ENCODE measurements at places on chromosomes 3 and 15.

DNA sequence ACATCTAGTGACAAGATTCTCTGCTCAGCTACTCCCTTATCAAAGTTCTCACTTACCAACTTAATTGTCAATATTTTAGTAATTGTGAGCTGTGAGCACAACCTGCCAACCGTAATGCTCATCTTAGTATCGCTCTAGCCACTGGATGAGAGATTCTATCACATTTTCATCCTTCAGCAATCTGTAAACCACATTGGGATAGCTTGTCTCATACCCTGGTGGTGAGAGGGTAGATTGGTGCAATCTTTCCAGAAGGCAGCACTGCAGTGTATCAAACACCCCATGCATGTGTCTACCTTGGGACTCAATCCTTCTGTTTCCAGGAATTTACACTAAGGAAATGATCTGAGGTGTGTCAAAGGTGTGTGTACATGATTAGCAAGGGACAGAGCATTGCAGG, 18.9 kb upstream of the ATP8B4 start:
- no peaks in the 10 kb centered on the region for H3K27me3 ChIP-seq
- DNase-seq = no peak
- no peaks in the 10 kb centered on the region for H3K4me1 ChIP-seq
- no peak overlapping the region for H3K4me3 ChIP-seq

GRCh38 chr3:46090161-46090591, 62.9 kb upstream of the XCR1 start:
- H3K4me3 ChIP-seq = no peak overlapping the region
- H3K27me3 ChIP-seq = no peaks in the 10 kb centered on the region
- no peak overlapping the region for H3K27ac ChIP-seq

DNA sequence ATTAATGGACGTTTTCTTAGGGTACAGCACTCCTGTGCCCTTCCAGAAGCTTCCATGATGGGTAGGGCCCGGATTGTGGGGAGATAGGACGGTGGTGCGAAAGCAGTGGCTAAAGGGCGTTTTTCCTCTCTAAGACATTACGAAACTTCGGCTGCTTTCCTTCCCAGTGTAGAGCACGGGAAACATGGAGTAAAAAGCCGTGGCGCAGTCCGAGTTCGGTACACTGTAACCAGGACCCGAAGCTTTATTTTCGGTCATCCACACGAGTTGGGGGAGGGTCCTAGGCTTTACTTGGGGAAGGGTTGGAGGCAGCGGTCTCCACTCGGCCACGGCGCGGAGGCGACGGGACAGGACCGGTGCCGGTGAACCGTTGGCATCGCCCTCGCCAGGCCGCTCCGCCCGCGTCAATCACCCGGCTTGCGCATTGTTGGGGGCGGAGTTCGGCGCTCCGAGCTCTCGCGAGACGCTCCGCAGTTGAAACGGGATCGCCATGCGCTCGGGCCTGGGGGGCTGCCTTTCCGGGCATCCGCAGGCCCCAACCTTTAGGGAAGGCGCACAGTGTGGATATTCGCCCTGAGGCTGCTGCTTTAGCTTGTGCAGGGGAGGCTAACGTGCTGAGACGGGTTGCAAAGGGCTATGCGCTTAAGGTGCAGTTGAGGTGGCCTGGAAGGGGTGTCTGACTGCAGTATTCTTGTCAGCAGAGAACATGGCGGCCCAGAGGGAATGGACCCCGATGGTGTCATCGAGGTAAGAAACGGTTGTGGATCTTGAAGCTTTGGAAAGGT, 546 bp downstream of the EIF4A2 start:
- H3K4me3 ChIP-seq = peak overlapping the region; percentile 76
- peaks cover 28% of the 10 kb centered on the region for H3K36me3 ChIP-seq
- peak; percentile 92 for DNase-seq
- H3K27ac ChIP-seq = peak overlapping the region; percentile 99
- no peaks in the 10 kb centered on the region for H3K27me3 ChIP-seq

DNA sequence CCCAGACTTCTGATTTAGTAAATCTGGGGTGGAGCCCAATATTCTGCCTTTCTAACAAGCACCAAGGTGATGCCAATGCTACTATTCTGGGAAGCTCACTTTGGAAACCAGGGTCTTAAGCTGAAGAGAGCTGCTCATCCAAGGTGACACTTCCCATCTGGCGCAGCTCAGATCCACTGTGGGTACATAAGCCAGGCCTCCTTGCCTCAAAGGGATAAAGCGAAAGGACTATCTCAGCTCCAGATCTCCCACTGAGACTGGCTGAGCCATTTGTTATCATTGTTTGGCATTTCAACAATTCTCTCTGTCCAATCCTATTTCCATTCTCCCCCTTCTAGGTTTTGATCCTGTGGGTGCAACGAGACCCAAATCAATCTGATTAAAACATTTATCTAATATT, 323.8 kb downstream of the GBE1 start:
- no peaks in the 10 kb centered on the region for H3K27me3 ChIP-seq
- no peaks in the 10 kb centered on the region for H3K36me3 ChIP-seq
- no peak overlapping the region for H3K4me3 ChIP-seq
- no peak for DNase-seq

DNA sequence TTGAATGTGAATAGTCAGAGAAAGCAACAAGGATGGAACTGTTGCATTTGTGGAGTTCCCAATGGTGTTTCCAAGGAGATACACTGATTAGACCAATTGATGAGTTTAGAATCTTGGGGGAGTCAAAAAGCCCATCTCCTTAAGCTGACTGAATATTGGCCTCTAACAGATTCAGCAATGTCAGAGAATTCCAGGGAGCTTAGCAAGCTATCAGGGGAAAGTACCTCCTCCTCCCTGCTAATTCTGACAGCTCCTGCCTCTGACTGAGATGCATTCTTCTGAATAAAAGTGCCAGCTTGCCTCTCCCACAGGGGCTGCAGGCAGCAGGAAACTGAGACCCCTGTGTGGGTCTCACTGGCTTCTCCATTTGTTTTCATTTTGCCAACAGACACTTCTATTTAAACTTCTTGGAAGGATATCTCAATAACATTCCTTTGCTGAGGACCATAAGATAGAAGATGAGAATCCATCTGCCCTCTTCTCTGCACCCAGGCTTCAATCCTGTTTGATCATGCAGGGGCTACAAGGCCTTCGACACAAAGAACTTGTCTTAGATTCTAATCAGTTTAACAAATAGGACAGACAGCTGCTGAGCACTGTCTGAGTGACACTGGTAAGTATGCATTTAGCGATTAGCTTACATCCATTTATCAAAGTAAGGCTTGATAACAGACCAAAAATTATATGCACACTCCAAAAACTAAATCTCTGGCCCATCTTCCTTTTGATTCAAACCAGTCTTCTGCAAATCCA, 1080.8 kb downstream of the TUSC7 start:
- H3K4me3 ChIP-seq = no peak overlapping the region
- H3K27me3 ChIP-seq = no peaks in the 10 kb centered on the region
- no peak overlapping the region for H3K27ac ChIP-seq
- H3K4me1 ChIP-seq = no peaks in the 10 kb centered on the region
- H3K36me3 ChIP-seq = no peaks in the 10 kb centered on the region

DNA sequence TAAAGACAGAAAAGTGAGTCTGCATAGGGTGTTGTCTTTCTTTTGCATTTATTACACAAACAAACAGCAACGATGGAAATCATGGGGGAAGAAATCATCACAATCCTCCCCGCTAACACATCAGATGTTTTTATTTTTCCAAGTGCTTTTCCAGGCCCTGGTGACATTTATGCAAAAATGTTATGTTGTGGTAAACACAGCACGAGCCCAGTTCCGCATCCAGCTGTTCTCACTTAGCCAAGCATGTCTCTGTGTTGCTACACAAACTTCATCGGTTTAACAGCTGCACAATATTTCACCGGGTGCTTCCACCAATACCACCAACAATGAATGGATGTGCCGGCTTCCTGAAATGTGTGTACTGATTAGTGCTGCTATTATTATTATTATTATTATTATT, 53.7 kb upstream of the ABHD17C start:
- H3K27ac ChIP-seq = no peak overlapping the region
- H3K4me1 ChIP-seq = no peaks in the 10 kb centered on the region
- DNase-seq = no peak
- no peak overlapping the region for H3K4me3 ChIP-seq
- H3K36me3 ChIP-seq = no peaks in the 10 kb centered on the region
- no peaks in the 10 kb centered on the region for H3K27me3 ChIP-seq

DNA sequence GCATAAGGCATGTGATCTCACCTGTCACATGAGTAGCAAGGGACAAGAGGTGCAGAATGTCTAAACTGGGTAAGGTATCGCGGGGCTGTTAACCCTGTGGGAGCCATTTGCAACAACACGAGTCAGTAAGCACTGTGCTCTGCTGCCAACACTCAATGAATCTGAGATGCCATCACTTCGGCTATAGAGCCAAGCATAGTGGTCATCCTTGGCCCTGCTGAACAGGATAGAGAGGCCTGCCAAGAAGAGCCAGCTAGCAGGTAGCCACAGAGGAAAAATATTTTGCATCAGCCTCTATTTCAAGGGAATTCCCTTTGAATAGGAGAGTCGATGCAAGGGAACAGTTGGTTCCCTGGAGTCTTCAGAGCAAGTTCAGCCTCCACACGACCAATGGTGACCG, 137.8 kb downstream of the NTRK3 start:
- no peak overlapping the region for H3K27ac ChIP-seq
- no peaks in the 10 kb centered on the region for H3K4me1 ChIP-seq
- H3K4me3 ChIP-seq = no peak overlapping the region
- DNase-seq = no peak

DNA sequence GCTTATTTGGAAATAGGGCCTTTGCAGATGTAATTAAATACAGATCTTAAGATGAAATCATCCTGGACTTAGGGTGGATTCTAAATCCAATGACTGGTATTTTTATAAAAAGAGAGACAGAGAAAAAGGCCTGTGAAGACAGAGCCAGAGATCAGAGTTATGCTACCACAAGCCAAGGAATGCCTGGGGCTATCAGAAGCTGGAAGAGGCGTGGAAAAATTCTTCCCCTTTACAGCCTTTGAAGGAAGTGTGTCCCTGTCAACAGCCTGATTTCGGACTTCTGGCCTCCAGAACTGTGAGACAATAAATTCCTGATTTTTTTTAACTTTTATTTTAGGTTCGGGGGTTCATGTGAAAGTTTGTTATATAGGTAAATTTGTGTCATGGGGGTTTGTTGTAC, 154.1 kb upstream of the CADPS start:
- H3K4me3 ChIP-seq = no peak overlapping the region
- H3K27me3 ChIP-seq = no peaks in the 10 kb centered on the region
- no peaks in the 10 kb centered on the region for H3K36me3 ChIP-seq
- no peaks in the 10 kb centered on the region for H3K4me1 ChIP-seq
- no peak for DNase-seq

GRCh38 chr3:160141485-160142185, 83.6 kb upstream of the C3orf80 start:
- H3K27me3 ChIP-seq = no peaks in the 10 kb centered on the region
- H3K36me3 ChIP-seq = no peaks in the 10 kb centered on the region
- no peak overlapping the region for H3K27ac ChIP-seq
- no peaks in the 10 kb centered on the region for H3K4me1 ChIP-seq
- no peak for DNase-seq

DNA sequence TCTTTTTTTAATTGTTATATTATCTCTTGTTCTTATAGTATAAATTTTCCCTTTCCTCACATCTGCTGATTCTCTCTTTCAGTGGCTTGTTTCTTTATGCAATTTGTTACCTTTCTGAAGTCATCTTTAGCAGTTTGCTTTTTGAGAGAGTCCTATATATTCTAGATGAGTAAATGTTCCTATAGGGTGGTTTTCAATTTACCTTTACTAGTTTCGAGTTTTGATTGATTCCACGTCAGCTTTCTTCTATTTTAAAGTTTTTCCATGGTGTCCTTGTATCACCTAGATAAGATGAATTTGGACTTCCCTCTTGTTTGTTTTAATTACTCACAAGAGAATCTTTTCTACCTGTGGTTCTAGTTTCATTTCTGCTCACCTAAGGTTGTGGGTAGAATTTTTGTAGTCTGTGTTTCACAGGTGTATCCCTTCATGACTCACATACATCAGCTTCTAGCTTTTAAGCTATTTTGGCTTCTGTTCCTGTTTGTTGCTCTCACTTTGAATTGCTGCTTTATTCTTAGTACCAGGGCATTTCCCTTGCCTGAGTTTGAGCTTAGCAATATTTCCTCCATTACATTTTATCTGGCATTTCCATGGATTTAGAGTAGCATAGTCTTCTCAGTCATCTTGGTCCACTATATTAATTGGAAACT, 6.4 kb downstream of the TEX9 start:
- no peak overlapping the region for H3K27ac ChIP-seq
- DNase-seq = no peak
- no peaks in the 10 kb centered on the region for H3K4me1 ChIP-seq
- no peak overlapping the region for H3K4me3 ChIP-seq
- H3K27me3 ChIP-seq = no peaks in the 10 kb centered on the region

GRCh38 chr3:197001972-197002700, 27.5 kb downstream of the MELTF start:
- peaks cover 13% of the 10 kb centered on the region for H3K4me1 ChIP-seq
- H3K36me3 ChIP-seq = no peaks in the 10 kb centered on the region
- no peak for DNase-seq
- no peak overlapping the region for H3K4me3 ChIP-seq

- no peak for DNase-seq
- H3K4me3 ChIP-seq = no peak overlapping the region
- H3K27ac ChIP-seq = no peak overlapping the region
- H3K27me3 ChIP-seq = no peaks in the 10 kb centered on the region
Observed at GRCh38 chr3:133158686-133159085, 120.5 kb downstream of the TMEM108 start.

GRCh38 chr15:29688506-29689286, 133.6 kb downstream of the TJP1 start:
- no peak for DNase-seq
- no peaks in the 10 kb centered on the region for H3K4me1 ChIP-seq
- H3K27me3 ChIP-seq = no peaks in the 10 kb centered on the region
- H3K27ac ChIP-seq = no peak overlapping the region
- no peak overlapping the region for H3K4me3 ChIP-seq

DNA sequence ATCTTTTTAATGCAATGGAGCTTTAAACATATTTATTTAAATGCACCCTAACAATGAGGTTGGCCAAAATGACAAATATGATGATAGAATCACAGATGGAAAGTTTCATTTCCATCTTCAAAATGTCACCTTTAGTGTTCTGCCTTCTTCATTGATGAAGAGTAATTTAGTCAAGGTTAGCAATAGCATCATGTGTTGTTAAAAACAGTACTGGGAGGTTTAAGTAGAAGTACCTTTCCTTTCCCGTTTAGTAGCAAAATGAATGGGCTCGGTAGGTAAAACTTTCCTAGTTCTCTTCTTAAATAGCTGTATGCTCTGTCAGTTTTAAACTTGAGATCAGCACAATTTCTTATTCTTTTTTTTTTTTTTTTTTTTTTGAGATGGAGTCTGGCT, 35.1 kb downstream of the EIF2AK4 start:
- DNase-seq = no peak
- H3K27me3 ChIP-seq = no peaks in the 10 kb centered on the region
- H3K4me1 ChIP-seq = no peaks in the 10 kb centered on the region
- no peaks in the 10 kb centered on the region for H3K36me3 ChIP-seq
- H3K27ac ChIP-seq = no peak overlapping the region
